ENCODE measurements at places on chromosomes 11 and 22. TPM values are rescaled to one million over a fixed set of nuclear protein-coding genes. Genes with fewer than 3 reads are reported as not detected.

Gene CDC42EP2
- 20.8 TPM for total RNA-seq

Gene BBOX1
- total RNA-seq: 0.18 TPM

Gene FAM83F
- total RNA-seq: 0.09 TPM

Gene SPINDOC
- total RNA-seq: 12.1 TPM

Gene IFITM10
- 0.27 TPM for total RNA-seq

Gene OR10S1
- total RNA-seq: not detected

Gene LDLRAD3
- 12.0 TPM for total RNA-seq

Gene CLDN5
- total RNA-seq: 50.8 TPM

Gene OR4A16
- not detected for total RNA-seq

Gene MAP6
- total RNA-seq: 6.1 TPM

DNA sequence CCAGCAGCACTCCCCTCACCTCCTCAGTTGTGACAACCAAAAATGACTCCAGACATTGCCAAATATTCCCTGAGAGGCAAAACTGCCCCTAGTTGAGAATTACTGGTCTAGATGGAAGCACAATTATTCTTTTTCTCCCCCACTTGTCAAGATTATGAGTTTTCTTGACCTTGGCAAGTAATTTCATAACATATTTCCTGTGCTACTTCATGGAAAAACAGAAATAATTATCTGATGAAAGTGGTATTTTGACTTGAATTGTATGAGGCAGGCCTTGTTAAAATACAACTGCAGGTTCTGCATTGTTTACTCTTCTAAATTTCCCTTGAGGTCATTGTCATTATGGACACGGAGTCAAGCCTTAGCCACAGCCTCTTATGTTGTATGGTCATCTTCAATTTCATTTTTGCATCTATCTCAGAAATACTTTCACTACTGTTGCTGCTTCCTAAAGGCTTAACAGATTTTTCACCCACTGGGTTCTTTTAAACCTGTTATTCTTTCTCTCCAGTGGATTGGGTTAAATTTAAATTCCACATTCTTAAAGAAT is 32.2 kb upstream of the LDLRAD3 start:
- no peaks in the 10 kb centered on the region for H3K36me3 ChIP-seq
- H3K4me3 ChIP-seq: no peak overlapping the region
- H3K27me3 ChIP-seq: no peaks in the 10 kb centered on the region
- no peaks in the 10 kb centered on the region for H3K4me1 ChIP-seq
- no peak overlapping the region for H3K27ac ChIP-seq

DNA sequence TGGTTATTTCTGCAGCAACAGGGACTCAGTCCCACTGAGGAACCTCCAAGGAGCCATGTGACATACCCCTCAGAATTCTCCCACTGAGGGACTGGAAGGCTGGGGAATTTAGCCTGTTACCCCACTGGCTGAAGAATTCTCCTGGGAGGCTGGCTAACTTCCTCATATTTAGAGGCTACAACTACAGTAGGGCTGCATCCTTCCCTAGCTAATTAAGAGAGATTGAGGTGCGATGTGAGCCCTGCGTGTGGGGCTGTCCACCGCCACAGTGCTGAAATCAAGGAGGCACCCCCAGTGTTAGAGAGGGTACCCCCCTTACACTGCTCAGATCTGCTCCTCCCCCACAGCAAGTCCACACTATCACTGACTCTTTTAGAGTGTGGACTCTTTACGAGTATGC is 21.1 kb downstream of the EIF3F start:
- H3K4me1 ChIP-seq: no peaks in the 10 kb centered on the region
- H3K4me3 ChIP-seq: no peak overlapping the region
- H3K27me3 ChIP-seq: peaks cover 3% of the 10 kb centered on the region
- H3K27ac ChIP-seq: no peak overlapping the region
- no peak for DNase-seq

DNA sequence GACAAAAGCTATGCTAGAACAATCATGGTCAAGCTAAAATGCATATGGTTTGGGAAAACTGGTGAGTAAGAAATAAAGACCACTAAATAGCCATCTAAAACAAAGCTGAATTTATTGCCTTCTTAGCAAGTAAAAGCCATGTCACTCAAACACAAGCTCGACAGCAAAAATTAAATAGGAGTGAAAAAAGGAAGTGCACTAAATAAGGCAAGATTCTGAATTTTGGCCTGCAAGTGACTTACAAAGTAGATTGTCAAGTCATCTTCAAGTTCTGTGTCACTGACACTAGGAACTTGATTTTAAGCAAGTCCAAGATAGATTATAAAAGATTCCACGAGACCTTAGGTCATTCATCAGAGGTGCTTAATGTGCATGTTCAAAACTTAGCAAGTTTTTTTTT is 27.4 kb downstream of the TUG1 start:
- no peak overlapping the region for H3K27ac ChIP-seq
- H3K4me1 ChIP-seq: no peaks in the 10 kb centered on the region
- no peak for DNase-seq
- H3K36me3 ChIP-seq: no peaks in the 10 kb centered on the region
- H3K4me3 ChIP-seq: no peak overlapping the region

GRCh38 chr11:109939166-109939810 is 153.9 kb upstream of the ZC3H12C start:
- peak; percentile 88 for DNase-seq
- H3K4me3 ChIP-seq: no peak overlapping the region
- no peaks in the 10 kb centered on the region for H3K36me3 ChIP-seq
- no peak overlapping the region for H3K27ac ChIP-seq
- H3K4me1 ChIP-seq: no peaks in the 10 kb centered on the region

GRCh38 chr11:69110451-69110850 is 45.3 kb upstream of the SMIM38 start:
- peaks cover 53% of the 10 kb centered on the region for H3K4me1 ChIP-seq
- H3K27ac ChIP-seq: no peak overlapping the region
- no peak overlapping the region for H3K4me3 ChIP-seq
- H3K36me3 ChIP-seq: no peaks in the 10 kb centered on the region
- no peak for DNase-seq

- H3K27me3 ChIP-seq: no peaks in the 10 kb centered on the region
Observed at GRCh38 chr11:117908959-117909610, 20.1 kb downstream of the TMPRSS13 start.

GRCh38 chr22:27982106-27982505 is 63.0 kb upstream of the PITPNB start:
- peaks cover 68% of the 10 kb centered on the region for H3K36me3 ChIP-seq
- DNase-seq: no peak
- no peaks in the 10 kb centered on the region for H3K4me1 ChIP-seq
- H3K27me3 ChIP-seq: no peaks in the 10 kb centered on the region
- H3K4me3 ChIP-seq: no peak overlapping the region
- H3K27ac ChIP-seq: no peak overlapping the region

DNA sequence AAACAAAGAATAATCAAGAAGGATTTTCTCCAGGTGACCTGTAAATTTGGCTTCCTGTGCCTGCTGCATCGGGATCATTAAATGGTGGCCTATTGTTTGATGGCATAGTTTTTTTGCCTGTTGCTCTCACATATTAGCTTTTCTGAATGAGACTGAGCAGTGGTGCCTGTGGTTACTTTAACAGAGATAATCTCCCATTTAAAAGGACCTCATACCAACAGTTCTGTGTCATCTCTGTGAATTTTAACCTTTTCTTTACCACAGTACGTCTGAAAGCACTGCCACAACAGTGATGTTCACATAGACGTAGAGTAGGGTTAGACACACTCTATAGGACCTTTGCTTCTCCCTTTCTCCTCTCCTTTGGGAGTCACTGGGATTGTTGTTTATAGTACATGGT is 22.9 kb upstream of the RCE1 start:
- H3K36me3 ChIP-seq: peaks cover 6% of the 10 kb centered on the region
- H3K27me3 ChIP-seq: no peaks in the 10 kb centered on the region
- no peaks in the 10 kb centered on the region for H3K4me1 ChIP-seq
- H3K27ac ChIP-seq: no peak overlapping the region
- DNase-seq: no peak

DNA sequence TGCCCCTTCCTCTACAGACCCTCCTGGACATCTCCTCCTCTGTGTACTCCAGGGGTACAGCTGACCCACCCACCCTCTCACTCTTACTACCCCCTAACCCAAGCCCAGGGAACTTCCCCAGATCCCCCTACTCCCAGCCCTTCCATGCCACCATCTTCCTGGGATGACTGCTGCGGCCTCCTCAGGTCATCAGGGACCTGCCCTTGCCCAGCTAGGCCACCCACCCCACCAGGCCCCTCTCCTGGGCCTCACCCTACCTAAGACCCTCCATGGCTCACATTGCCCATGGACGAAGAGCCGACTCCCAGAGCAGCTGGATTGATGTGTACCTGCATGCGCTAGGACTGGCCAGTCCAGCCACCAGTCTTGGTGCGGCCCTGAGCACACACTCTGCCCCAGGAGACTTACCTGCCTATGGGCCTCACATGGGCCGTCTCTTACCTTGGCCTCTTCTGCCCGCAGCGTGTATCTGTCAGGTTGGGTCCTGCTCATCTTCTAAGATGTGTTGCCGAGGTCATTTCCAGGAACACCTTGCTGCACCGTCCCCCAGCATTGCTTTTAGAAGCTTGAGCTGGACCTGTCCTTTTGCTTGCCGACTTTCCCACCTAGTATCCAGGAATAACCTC is 2.0 kb upstream of the CLDN5 start:
- H3K4me3 ChIP-seq: no peak overlapping the region
- H3K27ac ChIP-seq: peak overlapping the region; percentile 82
- peaks cover 62% of the 10 kb centered on the region for H3K4me1 ChIP-seq
- H3K27me3 ChIP-seq: peaks cover 34% of the 10 kb centered on the region
- H3K36me3 ChIP-seq: no peaks in the 10 kb centered on the region
- no peak for DNase-seq

DNA sequence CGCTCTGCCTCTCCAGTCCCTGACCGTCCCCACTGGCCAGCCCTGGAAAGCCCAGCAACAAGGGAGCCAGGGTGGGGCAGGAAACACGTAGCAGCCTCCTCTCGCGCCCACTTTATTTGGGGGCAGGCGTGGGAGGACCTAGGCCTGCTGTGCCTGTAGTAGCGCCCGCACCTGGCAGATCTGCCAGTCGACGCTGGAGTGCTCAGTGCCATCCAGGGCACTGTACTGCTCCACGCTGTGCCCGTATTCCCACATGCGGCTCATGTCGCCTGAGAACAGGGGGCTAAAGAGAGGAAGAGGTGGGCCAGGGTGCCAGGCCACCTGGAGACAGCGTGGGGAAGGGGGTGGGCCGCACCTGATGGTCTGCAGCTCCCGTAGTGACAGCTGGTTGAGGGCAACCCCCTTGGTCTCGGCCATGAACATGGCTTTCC is 17.0 kb upstream of the DRICH1 start:
- H3K4me3 ChIP-seq: no peak overlapping the region
- no peak for DNase-seq
- H3K4me1 ChIP-seq: no peaks in the 10 kb centered on the region
- H3K27me3 ChIP-seq: no peaks in the 10 kb centered on the region
- H3K36me3 ChIP-seq: peaks cover 13% of the 10 kb centered on the region
- no peak overlapping the region for H3K27ac ChIP-seq

DNA sequence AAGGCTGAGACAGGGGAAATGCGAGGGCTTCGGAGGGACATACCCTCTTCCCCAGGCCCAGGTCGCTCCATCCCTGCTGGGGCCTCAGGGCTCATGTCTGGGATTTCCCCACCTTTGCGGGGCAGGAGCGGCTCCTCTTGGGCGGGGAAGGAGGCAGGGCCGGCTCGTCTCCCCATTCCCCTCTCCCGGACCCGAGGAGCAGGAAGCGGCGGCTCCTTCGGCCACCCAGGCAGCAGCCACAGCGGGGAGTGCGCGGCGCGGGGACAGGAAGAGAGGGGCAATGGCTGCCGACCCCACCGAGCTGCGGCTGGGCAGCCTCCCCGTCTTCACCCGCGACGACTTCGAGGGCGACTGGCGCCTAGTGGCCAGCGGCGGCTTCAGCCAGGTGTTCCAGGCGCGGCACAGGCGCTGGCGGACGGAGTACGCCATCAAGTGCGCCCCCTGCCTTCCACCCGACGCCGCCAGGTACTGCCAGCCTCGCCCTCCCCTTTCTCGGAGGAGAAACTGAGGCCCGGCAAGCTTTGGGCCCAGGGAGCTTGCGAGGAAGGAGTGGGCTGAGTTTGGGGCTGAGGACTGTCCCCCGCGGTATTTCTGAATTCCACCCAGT is at the start of gene ANKK1:
ANKK1 (plus strand) TSS at position 175 of the 607 bp plus-strand sequence; CDS start at position 281, 106 bp downstream.
- peaks cover 20% of the 10 kb centered on the region for H3K27me3 ChIP-seq
- H3K36me3 ChIP-seq: no peaks in the 10 kb centered on the region
- H3K27ac ChIP-seq: no peak within 1 kb of the TSS
- H3K4me3 ChIP-seq: no peak within 1 kb of the TSS
- peak; percentile 7 for DNase-seq
- peaks cover 10% of the 10 kb centered on the region for H3K4me1 ChIP-seq

DNA sequence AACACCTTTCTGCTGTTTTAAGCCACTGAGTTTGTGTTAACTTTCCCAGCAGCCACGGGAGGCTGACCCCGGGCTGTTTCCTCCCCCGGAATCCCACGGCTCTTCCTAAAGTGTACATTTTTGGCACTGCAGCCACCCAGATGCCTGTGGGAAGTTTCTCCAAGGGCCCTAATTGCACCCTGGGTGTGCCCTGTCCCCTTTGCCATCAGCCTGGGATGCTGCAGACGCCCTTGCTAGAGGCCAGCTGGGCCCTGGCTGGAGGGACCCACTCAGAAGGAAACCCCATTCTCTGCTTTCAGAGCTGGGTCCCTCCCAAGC is 883.3 kb downstream of the BRD1 start:
- H3K36me3 ChIP-seq: no peaks in the 10 kb centered on the region
- peaks cover 25% of the 10 kb centered on the region for H3K4me1 ChIP-seq
- DNase-seq: no peak
- H3K27ac ChIP-seq: no peak overlapping the region

- peaks cover 8% of the 10 kb centered on the region for H3K36me3 ChIP-seq
- peaks cover 3% of the 10 kb centered on the region for H3K27me3 ChIP-seq
- H3K4me3 ChIP-seq: no peak overlapping the region
Observed at GRCh38 chr11:76184551-76184993, 21.7 kb downstream of the WNT11 start.

DNA sequence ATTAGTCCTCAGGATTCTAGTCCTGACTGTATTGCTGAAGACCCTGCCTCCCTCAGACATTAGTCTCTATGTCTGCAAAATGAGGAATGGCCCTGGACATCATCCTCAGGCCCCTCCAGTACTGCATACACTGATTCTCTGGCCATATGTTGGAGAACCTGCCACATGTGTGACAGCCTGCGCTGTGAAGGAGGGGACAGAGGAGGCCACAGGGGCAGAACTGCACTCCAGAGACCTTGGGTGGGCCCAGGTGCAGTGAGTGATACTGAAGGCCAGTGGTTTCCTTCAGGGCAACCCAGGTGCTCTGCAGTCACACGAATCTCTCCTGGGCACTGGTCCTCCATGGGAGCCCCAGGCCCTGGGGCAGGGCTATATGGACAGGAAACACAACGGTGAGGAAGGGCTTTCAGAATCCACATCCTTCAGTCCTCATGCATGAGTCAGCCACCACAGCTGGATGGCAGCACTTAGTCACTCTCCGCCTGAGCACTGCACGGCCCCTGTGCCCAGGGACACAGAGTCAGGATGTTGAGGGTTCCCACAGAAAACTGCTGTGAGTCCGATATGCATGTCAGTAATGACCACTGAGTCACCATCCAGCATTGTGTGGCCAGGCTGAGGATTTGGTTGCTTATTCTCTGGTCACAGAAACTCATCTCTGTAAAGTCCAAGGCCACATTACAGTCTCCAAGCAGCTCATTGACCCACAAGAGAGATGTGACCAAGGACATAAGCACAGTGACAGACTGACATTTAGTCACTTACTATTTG is 39.7 kb downstream of the ME3 start:
- no peak overlapping the region for H3K4me3 ChIP-seq
- no peak for DNase-seq
- H3K27me3 ChIP-seq: no peaks in the 10 kb centered on the region
- H3K4me1 ChIP-seq: peaks cover 24% of the 10 kb centered on the region
- H3K36me3 ChIP-seq: no peaks in the 10 kb centered on the region
